NCI-H446 treated with DMSO at 0.1 percent for 48 hours (cell line): ENCODE measurements at places on chromosomes 1 and 21.

- no peak for DNase-seq
Measured at GRCh38 chr1:206570529-206570928, 41.7 kb downstream of the EIF2D start.

GRCh38 chr1:107523736-107524135, 382.9 kb downstream of the NTNG1 start:
- no peak for DNase-seq

GRCh38 chr1:29563571-29563970, 327.2 kb downstream of the PTPRU start:
- DNase-seq: no peak

DNA sequence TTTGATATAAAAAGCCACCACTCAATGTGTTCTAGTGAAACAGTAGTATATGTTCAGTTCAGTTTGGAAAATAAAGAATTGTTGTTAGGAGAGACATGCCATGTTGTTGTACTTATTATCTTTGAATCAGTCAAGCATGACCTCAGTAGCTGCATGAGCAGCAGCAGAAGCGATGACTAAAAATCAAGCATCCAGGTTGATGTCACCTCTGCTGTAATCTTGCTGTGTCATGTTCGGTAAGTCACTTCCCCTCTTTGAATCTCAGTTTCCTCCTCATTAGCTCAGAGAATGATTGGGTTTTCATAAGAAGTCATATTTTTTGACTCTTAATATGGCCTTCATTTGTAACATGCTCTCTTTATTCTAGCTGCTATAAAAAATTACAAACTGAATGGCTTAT, 428.4 kb upstream of the B3GALT2 start:
- no peak for DNase-seq

DNA sequence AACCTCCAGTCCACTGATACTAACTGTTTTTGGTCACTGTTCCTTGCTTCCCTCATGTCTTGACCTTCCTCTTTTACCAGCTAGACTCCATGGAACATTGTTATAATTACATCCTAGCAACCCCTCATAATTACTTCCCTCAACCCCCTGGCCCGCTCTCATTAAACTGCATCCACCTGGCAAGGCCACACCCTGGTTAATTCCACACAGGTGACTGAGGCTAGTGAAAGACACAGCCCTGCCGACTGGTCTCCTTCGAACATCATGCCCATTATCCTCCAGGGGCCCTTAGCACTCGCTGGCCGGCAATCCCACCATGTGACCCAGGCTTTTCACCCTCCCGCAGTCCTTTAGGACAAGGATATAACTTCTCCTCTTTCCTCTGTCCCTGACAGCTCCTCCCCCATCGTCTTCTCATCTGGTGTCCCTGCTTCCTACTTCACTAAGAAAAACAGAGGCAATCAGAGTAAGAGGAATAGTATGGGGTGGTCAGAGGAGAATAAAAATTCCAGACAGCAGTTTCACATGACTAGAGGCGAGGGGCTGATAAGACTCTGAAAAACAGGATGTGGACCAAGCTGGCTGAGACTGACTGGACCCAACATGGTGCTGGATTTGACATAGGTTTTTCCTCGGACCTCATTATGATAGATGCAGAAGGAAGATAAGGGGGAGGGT, 8.8 kb upstream of the TENT5B start:
- DNase-seq: no peak
